ENCODE measurements at places on chromosomes 7 and 10. TPM values are rescaled to one million over a fixed set of nuclear protein-coding genes. Genes with fewer than 3 reads are reported as not detected.

GRCh38 chr7:30166841-30167235 is 32.1 kb downstream of the MTURN start:
- H3K27me3 ChIP-seq: no peaks in the 10 kb centered on the region
- H3K36me3 ChIP-seq: peaks cover 6% of the 10 kb centered on the region
- H3K4me1 ChIP-seq: peaks cover 4% of the 10 kb centered on the region
- DNase-seq: no peak

GRCh38 chr7:15326044-15326644 is 235.7 kb downstream of the AGMO start:
- no peak overlapping the region for H3K4me3 ChIP-seq
- H3K27ac ChIP-seq: no peak overlapping the region
- H3K27me3 ChIP-seq: no peaks in the 10 kb centered on the region
- no peak for DNase-seq
- H3K36me3 ChIP-seq: no peaks in the 10 kb centered on the region
- no peaks in the 10 kb centered on the region for H3K4me1 ChIP-seq

DNA sequence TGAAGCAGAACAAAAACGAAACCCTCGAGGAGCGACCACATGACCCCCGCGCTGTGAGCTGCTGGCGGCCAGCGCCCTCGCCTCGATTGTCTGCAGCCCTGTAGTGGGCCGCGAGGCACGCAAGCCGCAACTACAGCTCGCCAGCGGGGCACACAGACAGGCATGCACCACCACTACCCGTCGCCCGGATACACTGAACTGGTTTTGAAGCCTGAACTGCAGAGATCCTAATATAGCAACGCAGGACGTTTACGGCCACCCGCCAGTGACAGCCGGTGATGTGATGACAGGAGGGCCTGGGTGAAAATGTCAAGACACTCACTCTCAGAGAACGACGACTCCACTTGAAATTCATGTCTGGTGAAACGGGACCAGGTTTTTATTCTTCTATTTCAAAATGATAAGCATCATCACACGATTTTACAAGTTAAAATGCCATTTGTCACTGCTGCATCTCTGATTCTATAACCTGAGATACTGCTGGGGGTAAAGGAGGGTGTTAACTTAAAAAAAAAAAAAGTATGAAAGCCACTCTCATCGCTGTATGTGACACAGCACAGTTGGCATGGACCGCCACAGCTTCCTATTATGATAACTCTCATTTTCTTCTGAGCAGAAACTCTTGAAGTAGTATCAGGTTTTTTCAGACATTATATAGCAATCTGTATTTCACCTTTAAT is 120.3 kb upstream of the DIP2C start:
- H3K27ac ChIP-seq: no peak overlapping the region
- H3K4me1 ChIP-seq: no peaks in the 10 kb centered on the region
- H3K27me3 ChIP-seq: no peaks in the 10 kb centered on the region
- H3K36me3 ChIP-seq: peaks cover 69% of the 10 kb centered on the region
- DNase-seq: no peak
- no peak overlapping the region for H3K4me3 ChIP-seq

Gene CADPS2
- total RNA-seq: 31.8 TPM
